ENCODE measurements at places on chromosomes 3 and 15.

- DNase-seq: no peak
These were observed 39.4 kb upstream of the SMAD3 start for GRCh38 chr15:67025719-67026609.

GRCh38 chr15:70132139-70132538 lies 34.4 kb upstream of the TLE3 start:
- no peak for DNase-seq

DNA sequence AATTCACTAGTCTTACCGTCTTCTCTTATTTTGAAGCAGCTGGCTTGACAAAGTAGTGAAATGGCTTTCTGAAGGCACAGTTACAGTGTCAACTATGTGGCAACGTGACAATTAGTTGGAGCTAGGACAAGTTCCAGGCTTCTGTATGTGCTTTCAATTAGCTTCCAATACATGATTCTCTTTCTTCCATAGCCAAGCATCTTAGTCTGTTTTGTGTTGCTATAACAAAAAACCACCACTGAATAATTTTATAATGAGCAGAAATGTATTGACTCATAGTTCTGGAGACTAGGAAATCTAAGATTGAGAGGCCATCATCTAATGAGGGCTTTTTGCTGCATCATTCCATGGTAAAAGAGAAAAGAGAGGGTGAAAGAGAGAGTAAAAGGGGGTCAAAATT lies 365.1 kb upstream of the PLSCR5 start:
- no peak for DNase-seq

DNA sequence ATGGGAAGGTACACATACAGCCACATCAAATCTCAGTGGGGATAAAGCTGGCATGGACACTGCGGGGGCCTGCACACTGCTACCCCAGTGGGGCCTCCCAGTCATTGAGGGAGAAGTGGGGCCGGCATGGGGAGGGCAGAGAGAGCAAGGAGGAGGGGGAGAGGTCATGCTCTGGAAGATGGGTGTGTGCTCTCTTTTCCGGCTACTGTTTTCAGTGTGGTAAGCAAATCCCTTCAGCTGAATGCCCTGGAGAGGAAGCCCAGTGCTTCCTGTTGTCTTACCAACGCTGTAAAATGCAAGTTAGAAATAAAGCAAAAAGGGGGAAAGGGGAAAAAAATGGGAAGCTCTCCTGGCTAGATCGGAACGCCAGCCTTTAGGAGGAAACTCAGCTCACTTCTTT lies 30.8 kb downstream of the NRROS start:
- DNase-seq: no peak

GRCh38 chr3:9698293-9698692 lies 5.3 kb upstream of the CPNE9 start:
- DNase-seq: no peak

DNA sequence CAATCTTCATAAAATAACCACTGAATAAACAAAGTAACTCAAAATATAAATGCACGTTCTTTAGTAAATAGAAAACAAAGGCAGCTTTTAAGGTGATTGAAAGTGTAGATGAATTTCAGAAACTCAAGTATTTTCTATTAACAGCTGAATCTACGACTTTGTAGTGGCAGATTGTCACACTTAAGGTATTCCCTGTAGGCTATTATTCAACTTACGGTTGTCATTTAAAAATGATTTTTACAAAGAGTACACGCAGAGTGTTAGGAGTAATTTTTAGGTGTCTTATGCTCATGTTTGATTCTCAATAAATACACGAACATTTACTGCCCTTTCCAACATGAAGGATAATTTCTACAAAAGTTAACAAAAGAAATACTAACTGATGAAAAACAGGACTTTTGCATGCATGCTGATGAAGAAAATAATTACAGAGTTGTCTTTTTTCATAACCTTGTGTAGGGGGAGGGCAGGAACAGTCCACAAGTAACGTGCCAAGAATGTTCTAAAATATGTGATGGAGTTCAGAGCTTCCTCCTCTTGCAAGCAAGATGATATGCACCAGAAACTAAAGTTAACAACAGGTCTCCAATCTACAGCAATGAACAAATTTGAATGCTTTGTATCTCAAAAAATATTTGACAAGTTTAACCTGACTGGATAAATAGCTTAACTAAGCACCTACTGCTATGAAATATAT lies 16.7 kb downstream of the DCBLD2 start:
- DNase-seq: no peak

DNA sequence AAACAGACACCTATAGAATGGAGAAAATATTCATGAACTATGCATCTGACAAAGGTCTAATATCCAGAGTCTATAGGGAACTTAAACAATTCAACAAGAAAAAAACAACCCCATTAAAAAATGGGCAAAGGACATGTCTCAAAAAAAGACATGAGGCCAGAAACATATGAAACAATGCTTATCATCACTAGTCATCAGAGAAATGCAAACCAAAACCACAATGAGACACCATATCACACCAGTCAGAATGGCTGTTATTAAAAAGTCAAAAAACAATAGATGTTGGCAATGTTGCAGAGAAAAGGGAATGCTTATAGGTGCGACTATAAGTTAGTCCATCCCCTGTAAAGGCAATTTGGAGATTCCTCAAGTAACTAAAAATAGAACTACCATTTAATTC lies 11.4 kb upstream of the HDGFL3 start:
- no peak for DNase-seq

DNA sequence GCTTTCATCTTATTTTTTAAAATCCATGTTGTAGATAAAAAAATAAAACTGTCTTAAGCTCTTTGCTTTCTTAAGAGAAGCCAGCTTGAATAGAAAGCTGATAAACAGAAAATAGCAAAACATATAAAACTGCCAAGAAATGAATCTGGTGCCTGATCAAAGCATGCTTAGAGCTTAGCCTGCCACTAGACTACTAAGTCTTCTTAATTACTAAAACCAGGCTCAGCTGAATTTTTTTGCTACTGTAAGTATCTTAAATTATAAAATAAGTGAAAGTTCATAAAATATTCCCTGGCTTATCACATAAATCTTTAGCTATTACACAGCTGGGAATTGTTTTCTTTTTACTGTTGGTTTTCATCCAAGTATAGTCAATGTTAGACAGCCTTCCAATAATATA lies 803.9 kb downstream of the DIPK2A start:
- DNase-seq: no peak

DNA sequence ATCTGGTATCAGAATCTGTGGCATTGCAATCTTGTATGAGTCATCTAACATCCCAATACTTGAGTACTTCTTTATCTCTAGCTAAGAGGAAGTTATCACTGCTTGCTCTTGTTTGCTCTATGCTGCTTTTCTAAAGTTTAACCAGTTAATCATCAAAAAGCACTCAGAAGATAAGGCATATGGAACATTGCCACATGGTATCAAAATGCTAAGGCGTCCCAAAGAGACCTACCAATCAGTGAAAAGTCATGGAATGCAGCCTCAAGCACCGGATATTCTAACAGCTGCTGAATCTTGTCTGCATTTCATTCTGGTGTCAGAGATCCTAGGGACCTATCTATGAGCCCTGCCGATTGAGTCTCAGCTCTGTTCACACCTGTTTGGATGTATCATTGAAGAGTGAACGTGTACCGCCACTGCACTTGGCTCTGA lies 192.8 kb downstream of the ARPP21 start:
- DNase-seq: no peak

- DNase-seq: no peak
These were observed 176.7 kb downstream of the CHL1 start for GRCh38 chr3:373193-373779.

DNA sequence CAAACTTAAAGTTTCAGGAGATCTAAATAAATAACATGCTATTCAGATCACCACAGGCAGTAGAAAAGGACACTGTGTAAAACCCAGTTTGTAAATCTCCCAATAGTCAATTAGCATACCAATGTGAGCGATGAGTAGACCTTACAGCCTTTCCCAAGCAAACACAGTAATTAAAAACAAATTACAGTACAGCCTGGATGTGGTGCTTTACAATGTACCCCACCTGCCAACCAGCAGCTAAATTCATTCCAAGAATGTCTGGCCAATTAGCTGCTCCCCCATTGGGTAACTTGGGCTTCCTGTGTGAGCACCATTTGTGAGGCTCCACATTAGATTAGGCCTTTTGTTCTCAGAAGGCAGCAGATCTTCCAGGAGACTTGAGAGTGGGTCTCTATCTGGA lies 635.0 kb downstream of the TBL1XR1 start:
- no peak for DNase-seq

DNA sequence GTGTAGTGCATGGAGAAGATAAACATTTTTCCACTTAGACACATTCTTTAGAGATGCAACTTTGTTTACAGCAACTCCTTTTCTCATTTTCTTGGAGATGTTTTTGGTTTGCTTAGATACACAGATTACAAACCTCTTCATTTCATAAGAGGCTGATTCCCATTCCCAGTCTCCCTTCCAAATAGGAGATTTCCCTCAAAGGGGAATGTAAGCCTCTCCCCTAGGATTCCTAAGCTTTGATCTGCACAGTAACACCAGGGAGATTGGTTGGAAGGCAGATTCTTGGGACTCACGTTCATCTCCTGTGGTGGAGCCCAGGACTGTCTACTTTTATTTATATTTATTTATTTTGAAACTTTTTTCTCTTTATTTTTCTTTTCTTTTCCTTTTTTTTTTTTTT lies 63.2 kb downstream of the MCTP2 start:
- no peak for DNase-seq

GRCh38 chr3:73294537-73294936 lies 233.1 kb downstream of the EBLN2 start:
- DNase-seq: no peak

- DNase-seq: no peak
These were observed 115.4 kb downstream of the MYLK start for GRCh38 chr3:123768480-123769355.

- no peak for DNase-seq
These were observed 26.9 kb upstream of the AVEN start for GRCh38 chr15:34065941-34066340.

Data from smooth muscle cell of the brain vasculature (primary cell).